ENCODE measurements at places on chromosomes 4 and X.
A peak's percentile ranks its signal among the peaks of the same experiment; 100 is the strongest.

DNA sequence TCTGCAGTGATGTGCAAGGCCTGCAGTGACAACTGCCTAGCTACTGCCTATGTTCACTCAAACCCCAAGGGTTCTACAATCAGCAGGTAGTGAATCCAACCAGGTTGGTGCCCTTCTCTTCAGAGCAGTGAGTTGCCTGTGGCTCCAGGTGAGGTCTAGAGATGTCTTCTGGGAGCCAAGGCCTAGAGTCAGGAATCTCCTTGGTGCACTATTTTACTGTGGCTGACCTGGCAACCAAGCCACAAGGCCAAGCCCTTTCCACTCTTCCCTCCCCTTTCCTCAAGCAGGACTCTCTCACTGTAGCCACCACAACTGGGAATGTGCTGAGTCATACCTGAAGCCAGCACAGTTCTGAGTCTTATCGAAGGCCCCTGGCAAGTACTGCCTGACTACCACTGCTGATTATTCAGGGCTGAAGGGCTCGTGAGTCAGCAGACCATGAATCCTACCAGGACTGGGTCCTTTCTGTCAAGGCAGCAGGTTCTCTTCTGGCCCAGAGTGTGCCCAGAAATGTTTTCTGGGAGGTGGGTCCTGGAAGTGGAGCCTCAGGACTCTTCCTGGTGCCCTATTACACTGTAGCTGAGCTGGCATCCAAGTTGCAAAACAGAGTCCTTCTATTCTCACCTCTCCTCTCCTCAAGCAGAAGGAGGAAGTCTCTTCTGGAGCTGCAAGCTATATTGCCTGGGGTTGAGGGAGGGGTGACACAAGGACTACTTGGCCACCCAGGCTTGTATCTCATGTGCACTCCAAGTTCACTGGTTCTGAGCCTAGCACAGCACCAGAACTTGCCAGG lies 111.6 kb downstream of the BTC start:
- DNase-seq: no peak

- no peak for DNase-seq
Observed at GRCh38 chr4:134470544-134470943, 269.0 kb upstream of the PABPC4L start.

DNA sequence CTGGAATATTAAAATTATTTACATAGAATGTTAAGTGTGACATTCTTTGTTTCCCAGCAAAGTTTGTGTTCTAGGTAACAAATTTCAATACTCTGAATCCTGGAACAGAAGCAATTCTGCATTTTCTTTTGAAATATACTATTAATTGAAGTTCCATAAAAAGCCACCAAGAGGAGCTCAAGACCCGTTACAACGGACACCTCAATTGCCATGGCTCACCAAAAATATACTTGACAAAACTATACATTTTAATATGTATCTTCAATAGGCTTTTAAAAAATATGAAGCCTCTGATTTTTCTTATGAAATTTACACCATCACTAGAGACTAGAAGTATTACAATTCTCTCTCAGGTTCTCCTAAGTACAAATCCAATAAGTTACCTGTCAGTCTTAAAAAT lies 111.4 kb downstream of the NYX start:
- no peak for DNase-seq

DNA sequence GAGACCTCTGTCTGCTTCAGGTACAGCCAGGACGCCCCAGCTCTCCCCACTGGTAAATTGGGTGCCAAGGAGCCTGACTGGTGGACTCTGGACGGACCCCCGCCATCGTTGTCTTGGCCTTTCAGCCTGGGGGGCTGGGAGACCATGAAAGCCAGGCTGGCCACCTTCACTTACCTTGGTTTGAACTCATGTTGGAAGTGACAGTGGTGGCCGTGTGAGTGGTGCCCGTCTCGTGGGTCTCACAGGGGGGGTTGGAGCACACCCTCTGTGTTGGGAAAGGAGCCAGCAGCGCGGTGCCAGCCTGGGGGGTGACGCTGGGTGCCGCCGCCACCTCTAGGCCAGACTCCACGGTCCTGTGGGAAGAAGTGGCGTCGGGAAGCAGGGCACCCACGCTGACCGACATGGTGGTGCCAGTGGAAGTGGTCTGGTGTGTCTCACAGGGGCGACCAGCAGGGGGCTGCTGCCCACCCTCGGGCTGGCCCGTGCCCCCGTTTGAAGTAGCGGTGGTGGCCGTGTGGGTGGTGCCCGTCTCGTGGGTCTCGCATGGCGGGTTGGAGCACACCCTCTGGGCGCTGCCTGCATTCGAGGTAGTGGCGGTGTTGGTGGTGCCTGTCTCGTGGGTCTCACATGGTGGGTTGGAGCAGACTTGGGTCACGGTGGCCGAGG lies 9.6 kb upstream of the RENBP start:
- DNase-seq: no peak

GRCh38 chr4:107130157-107130556 lies 94.0 kb upstream of the DKK2 start:
- no peak for DNase-seq

DNA sequence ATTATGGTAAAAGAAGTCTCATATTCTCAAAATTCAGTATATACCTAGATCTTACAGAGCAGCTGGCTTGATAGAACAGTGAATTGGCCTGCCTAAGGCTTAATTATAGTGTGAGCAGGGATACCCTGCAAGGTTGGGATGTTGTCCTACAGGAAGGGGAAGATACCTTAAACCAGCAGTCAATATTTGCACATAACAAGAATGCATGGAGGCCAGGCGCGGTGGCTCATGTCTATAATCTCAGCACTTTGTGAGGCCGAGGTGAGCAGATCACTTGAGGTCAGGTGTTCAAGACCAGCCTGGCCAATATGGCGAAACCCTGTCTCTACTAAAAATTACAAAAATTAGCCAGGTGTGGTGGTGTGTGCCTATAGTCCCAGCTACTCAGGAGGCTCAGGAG lies 58.7 kb upstream of the ABCG2 start:
- DNase-seq: no peak

- no peak for DNase-seq
Observed at GRCh38 chr4:48908687-48909086, 2.1 kb upstream of the OCIAD2 start.

- no peak for DNase-seq
Observed at GRCh38 chrX:23373129-23373804, 38.6 kb downstream of the PTCHD1 start.

GRCh38 chr4:157014621-157015591 lies 43.3 kb upstream of the PDGFC start:
- no peak for DNase-seq

DNA sequence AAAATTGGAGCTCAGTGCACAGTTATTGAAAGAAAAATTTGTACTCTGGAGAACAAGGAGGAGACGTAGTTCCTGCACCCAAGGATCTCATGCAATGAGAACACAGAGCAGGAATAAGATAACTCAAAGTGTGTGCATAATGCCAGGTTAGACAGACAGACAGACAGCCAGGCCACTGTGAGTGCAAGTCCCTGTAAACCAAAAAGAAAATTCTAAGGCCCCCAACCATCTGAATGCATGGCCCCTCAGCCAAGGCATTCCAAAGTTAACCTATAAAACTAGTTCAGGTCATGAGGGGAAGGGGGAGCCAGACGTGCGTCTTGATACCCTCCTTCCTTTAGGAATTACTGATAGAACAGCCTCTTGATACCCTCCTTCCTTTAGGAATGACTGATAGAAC lies 94.5 kb upstream of the ENPP6 start:
- DNase-seq: no peak

- no peak for DNase-seq
Observed at GRCh38 chr4:20433097-20433705, 181.5 kb downstream of the SLIT2 start.

DNA sequence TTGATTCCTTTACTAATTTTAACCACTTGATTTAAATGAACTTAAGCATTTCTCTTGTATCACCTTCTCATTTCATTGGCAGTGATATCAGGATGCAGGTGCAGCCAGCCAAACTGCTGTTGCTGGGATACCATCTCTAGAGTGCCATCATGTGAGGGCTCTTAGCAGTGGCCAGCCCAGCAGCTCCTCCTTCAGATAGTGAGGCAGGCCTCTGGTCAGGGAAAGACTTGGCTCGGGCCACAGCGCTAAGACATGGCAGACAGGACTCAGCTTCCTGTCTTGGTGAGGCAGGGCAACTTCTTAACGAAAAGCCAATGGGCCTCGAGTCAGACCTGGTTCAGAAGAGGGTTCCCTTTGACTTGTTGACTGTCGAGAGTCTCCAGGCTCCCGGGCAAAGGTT lies 50.0 kb downstream of the NOP14 start:
- no peak for DNase-seq

DNA sequence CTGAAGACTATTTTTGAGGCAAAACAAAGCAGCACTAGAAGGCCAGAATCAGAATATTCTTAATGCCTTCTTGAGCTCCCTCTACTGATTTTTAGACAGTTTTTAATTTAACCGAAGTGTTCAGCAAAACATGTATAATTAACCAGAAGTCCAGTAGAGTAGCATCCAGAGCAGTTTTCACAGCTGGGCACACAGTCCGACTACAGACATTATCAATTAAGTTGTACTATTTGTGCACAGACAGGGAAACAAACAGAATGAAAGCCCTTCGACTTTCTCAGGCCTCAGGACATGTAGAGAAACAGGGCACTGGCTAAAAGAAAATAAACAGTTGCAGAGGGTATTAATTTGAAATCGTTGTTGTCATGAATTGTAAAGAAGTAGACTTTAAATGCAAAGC lies 11.9 kb downstream of the FSTL5 start:
- DNase-seq: no peak

- DNase-seq: no peak
Observed at GRCh38 chr4:73193659-73194058, 64.9 kb downstream of the ANKRD17 start.

DNA sequence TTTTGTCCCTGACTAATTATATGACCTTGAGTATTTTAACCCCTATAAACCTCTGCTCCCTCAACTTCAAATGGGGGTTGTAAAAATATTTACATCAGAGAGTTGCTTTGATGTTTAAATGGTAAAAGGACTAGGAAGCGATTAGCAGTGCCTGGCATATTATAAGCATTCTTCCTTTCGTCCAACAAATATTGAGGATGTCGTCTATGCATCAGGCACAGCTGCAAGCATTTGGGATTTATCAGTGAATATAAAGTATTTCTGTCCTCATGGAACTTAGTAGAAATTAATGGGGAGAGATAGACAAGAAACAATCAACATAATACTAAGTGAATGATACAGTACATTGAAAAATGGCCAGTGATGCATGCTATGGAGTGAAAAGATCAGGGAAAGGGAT lies 115.5 kb upstream of the EDNRA start:
- no peak for DNase-seq

DNA sequence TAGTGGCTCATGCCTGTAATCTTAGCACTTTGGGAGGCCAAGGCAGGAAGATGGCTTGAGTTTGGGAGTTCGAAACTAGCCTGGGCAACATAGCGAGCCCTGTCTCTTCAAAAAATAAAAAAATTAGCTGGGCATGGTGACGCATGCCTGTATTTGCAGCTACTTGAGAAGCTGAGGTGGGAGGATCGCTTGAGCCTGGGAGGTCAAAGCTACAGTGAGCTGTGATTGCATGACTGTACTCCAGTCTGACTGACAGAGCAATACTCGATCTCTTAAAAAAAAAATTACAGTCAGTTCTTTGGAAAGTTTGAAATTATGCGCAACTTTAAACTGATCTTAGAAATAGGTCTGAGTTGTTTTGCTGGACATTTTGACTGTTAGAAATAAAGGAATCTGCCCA lies 55.8 kb downstream of the DOCK11 start:
- no peak for DNase-seq

DNA sequence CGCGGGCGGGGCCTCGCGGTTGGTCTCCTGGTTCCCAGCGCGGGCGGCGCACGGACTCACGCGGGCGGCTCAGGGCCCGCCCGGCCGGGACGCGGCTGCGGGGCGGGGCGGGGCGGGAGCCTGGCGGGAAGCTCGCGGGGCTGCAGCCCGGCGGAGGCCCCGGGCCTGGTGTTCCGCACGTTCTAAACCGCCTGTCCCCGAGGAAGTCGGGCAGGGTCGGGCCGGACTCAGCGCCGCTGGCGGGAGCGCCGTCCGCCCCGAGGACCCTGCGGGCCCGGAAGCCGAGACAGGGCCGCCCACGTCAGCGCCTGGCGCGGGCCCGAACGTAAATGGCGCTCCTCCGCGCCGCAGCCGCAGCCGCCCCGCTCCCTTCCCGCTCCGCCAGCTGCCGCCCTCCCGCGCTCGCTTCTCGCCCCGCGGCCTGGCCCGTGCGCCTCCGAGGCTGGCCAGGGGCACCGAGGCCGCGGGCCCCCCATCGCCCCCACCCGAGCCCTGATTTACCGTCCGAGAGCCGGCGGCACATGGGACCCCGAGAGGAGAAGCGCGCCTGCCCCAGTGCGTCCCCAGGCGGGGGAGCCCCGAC lies 309 bp upstream of the CTBP1 start:
- peak; percentile 81 for DNase-seq

GRCh38 chrX:11064851-11065600 lies 46.1 kb upstream of the HCCS start:
- no peak for DNase-seq
